Posterior vena cava (tissue), 2 donors: ENCODE measurements at places on chromosomes 5 and 9.

DNA sequence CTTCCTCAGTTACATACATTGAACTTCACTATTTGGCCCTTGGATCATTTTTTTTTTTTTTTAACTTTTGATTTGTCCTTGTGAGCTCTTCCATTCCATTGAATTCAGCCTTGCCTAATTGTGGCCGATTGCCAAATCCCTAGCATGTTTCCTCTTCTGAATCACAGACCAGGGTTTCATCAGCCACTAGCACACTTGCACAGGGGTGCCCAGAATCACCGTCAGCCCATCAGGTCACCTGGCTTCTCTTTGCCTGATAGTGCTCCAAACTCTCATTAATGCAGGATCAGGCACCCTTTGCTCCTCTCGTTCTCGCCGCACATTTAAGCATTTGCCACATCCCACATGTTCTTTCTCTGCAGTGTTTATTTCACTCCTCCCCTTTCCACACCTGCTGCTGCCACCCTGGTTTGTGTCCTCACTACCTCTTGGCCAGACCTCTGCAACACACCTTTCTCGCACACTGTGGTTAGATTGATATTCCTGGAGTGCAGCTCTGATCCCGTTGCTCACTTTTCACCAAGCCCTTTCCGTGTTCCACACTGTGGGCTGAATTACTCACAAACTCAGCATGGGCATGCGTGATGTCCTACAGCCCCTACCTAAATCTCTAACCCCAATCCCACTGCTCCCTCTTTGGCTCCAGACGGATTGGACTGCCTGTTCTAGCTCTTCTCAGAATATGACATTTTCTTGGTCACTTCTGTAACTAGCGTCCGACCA is 9.8 kb downstream of the PIK3R1 start:
- no peak for DNase-seq

- DNase-seq, result no peak
Observed at GRCh38 chr5:58968350-58968749, 385.5 kb downstream of the RAB3C start.

DNA sequence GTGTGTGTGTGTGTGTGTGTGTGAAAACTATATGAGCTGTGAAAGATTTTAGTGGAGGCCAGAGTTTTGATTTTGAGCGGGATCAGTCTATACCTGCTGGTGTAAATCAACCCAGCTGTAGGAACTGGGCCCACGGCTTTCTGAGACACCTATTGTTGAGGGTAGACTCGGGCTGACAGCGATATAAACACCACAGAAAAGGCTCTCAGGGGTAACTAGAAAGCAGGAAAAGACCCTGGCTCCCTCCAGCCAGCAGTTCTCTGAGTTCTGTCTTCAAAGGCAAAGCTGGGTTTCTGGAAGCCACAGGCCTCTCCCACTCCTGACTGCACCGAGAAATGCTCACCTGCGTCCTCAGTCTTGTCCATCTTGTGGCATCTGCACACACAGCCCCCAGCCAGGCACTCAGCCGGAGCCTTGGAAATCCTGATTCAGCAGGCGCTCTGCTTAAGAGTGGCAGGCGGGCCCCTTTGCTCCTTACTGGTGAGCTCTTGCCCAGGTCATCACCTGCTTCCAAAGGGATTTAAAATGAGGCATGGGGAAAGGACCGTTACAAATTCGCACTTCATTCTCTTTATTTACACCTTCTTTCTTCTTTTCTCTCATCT is 223.3 kb downstream of the NDUFS4 start:
- peak; percentile 56 for DNase-seq

GRCh38 chr5:159155960-159156359 is 53.4 kb downstream of the RNF145 start:
- DNase-seq, result no peak

DNA sequence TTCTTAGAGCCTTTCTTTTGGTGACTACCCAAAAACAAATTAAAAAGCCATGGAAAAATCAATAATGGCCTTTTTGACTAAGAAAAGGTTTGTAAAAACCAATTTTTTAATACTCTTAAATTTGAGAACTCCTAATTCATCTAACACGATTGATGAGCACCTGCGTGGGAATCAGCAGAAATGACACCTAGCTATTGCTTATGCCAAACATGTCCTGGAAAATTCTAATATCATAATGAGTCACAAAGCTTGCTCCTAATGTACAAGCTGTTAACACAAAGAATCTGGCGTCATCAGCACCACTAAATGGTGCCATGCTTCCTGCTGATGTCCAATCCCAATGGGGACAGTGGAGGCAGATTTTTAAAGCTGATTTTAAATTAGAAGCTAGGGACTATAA is 146.2 kb upstream of the LRRTM2 start:
- no peak for DNase-seq

GRCh38 chr5:145825751-145826180 is 9.4 kb downstream of the PRELID2 start:
- DNase-seq, result no peak

- no peak for DNase-seq
Observed at GRCh38 chr5:175096469-175097165, 347.4 kb downstream of the DRD1 start.

- DNase-seq, result no peak
Observed at GRCh38 chr9:134263596-134263995, 62.7 kb upstream of the RXRA start.

- DNase-seq, result no peak
Observed at GRCh38 chr5:126576974-126577373, 18.0 kb downstream of the ALDH7A1 start.

GRCh38 chr9:83281306-83282255 is 218.6 kb upstream of the RASEF start:
- DNase-seq, result no peak

DNA sequence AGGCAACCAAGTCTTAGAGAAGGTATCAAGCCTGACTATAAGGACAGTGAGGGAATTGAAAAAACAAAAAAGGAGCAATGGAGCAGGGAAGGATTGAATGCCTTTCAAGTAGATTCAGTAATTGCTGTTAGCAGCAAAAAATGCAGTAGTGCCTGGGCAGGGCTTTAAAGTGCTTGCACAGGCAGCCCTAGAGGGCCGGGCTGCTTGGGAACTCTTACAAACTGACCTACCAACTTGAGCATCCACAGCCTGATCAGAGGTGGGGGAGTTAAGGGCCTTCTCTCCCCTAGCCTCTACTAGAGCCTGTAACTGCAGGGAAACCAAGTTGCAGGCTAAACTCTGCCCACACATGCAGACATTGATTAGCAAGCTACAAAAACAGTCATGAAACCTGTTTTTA is 19.4 kb downstream of the FXN start:
- no peak for DNase-seq
